Neural crest cell (in vitro differentiated cells): ENCODE measurements at places on chromosomes 13 and 19.

GRCh38 chr13:75705908-75706307 is 69.8 kb downstream of the LMO7 start:
- no peak for DNase-seq

DNA sequence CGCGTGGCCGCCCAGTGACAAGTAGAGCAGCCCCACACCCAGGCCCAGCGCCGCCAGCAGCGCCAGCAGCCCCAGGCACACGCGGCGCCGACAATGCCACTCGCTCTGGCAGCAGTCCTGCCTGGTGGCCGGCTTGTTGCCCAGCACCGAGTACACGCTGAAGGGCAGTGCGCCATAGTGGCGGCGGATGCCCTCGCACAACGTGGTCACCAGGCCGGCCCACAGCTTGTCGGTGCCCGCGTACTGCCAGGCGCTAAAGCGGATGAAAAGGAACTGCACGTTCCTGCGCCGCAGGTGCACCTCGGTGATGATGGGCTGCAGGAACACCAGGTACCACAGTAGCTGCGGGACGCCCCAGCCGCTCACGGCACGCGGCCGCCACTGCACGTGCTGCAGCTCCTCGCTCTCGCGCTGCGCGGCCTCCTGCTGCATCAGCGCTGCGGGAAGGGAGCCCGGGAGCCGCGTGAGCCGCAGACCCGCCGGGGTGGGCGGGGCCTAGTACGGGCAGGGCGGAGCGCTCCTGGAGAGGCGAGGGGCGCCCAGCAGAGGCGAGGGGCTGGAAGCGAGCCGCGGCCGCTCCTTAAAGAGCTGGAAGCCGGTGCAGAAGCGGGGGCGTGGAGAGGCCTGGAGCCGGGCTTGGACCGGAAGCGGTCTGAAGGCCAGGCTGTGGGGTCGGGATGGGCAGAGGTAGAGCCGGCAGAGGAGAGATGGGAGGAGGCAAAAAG is 7.3 kb downstream of the NKPD1 start:
- peak; percentile 77 for DNase-seq

DNA sequence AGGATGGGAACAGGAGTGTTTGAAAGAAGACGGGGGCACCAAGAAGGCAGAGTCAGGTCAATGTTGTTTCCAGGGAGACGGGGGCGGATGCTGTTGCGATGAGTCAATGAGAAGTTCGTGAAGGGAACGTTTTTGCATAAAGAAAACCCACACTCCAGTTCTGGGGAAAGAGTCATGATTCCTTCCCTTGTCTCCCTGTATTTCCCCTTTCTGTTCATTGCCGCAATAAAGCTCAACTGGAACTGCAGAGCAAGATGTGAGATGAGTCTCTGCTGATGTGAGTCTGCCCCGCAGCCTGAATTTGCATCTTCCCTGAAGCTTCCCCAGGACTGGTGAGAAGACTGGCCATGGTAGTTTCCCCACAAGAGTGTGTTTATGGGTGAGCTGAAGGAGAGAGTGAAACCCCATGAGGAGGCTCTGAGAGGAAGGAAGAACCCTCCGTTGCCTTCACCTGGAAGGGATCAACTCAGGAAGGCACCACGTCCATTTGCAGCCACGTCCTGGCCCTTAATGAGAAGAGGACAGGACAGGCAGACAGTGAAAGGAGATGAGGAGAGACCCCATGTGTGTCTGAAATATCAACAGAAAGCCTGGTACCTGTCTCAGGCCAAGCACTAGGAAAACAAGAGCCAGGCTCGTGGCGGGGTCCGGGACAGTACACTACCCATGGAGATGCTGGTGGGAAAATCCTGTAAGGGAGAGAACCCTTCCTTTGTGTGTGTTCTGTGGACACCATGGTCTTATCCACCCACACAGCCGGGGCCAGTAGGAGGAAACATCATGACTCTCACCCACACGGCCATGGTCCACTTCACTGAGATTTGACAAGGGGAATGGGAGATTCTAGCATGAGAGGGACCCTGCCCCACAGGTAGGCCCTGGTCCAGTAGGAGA is 13.7 kb downstream of the LILRA1 start:
- DNase-seq = no peak

DNA sequence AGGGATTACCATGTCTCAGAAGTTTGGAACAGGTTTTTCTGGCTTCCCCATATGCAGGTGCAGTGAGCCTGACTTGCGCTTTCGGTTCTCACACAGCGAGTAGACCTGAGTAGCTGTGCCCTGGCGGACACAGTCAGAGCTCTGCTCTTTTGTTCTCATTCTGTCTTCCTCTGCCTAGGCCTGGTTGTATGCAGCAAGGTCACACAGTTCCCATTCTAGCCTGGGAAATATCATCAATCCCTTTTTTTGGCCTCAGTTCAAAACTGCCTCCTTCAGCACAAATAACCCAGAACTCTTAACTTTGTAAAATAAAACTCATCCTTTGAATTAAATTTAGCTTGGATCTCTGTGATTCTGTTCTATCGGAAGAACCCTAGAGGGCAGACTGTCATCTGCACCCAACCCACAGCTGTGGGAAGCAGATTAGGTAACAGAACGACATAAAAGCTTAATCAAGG is 10.2 kb downstream of the OXGR1 start:
- DNase-seq = no peak

DNA sequence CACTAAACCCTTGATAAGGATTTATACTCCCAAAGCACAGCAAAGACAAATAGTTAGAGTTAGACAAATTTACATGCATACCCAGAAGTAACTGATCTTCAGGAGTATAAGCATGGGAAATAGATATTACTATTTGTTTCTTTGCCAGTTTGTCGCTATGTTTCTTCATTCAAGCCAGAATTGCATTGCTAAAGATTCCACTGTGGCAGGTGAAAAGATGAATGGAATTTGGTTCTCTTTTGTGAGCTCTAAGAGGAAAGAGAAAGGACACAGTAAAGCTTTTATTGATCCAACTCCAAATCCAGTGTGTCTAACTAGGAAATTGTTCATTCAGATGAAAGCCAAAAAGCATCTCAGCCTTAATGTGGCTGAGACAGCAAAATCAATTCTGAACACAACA is 292.3 kb upstream of the SPRY2 start:
- DNase-seq = no peak

- DNase-seq = no peak
Observed at GRCh38 chr13:72186730-72187422, 319.9 kb upstream of the DACH1 start.
